Immature natural killer cell (primary cell): ENCODE measurements at places on chromosomes 5 and 9. TPM values are rescaled to one million over a fixed set of nuclear protein-coding genes. Genes with fewer than 3 reads are reported as not detected.

DNA sequence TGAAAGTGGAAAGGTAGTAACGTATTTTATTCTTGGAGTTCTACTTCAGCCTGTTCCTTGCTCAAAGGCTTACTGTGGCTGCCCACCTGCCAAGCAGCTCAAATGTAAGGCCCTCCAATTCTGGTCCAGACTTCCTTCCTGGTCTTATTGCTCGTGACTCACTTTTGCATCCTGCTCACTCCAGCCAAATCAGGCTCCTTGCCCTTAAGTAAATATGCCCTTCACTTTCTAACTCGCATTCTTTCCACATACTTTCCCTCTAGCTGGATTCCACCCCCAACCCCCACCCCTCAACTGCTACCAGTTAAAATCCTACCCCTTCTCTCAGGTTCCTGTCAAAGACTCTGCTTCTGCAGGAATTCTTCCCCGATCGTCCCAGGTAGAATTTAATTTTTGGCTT, 96.6 kb downstream of the GALNT10 start:
- no peak for DNase-seq

Gene PCDHA4
- not detected for polyA plus RNA-seq

Gene PPP2CA
- 254 TPM for polyA plus RNA-seq

Gene ROPN1L
- polyA plus RNA-seq, result 4.3 TPM

Gene TTC16
- polyA plus RNA-seq, result 2.4 TPM

Gene GZMA
- polyA plus RNA-seq, result 2,482 TPM

- no peak for DNase-seq
Measured at GRCh38 chr5:157930710-157931109, 71.8 kb upstream of the CLINT1 start.

DNA sequence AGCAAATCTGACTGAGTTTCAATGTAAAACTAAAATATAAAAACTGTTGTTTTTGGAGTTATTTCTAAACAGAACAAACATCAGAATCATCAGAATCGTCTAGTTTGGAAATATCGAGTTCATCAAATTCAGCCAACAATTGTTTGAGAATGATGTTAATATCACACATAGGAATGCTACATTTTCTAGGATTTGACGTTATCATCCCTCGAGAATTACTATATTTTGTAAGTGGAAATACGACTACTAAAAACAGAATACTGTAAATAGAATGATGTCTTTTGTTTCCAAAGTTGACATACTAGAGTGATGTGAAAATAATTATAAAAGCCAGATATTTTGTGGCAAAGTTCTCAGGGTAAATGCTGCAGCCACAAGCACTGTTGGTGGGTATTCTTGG, 805.9 kb downstream of the TLE1 start:
- no peak for DNase-seq

Gene FOXD4
- polyA plus RNA-seq, result not detected

Gene GRIA1
- polyA plus RNA-seq, result not detected

Gene FBP2
- polyA plus RNA-seq, result not detected
